NCI-H2107 (cell line): ENCODE measurements at places on chromosomes 7 and 10.

DNA sequence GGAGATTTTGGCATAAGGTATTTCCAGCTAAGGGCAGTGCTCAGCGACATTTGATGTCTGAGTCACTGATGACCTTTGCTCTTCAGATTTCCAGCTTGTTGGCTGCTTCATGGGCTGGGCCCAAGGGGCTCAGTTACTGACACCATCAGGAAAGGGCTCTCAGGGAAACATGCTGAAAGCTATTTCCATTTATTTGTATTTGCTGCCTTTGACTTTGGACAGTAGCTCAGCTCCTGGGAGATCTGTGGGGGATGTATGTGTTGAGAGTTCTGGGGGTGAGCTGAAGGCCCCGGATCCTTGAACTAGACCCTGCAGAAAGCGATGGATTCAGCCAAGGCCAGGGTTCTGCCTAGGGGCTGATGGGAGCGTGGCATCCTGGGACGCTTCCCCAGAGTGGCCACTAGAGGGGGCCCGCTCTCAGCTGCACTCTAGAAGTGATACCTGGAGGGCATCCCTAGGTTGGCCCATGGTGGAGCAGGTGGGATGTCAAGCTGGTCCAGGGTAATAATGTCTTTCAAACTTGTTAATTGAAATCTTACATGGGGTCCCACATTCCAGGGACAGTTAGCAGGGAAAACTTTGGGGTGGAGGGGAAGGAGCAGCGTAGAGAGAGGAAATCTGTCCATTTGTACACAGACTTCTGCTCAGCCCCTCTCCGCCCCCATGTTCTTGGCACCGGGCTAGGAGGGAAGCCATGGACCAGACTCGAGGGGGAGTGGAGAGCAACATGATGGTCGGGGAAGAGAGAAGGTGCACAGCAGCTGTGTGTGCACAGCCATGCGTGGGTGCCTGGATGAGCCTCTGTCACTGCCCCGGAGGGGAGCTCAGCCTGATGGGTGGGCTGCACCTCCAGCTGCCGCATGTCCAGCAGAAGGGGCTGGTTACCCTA lies 3.0 kb upstream of the BTBD16 start:
- no peak for DNase-seq

DNA sequence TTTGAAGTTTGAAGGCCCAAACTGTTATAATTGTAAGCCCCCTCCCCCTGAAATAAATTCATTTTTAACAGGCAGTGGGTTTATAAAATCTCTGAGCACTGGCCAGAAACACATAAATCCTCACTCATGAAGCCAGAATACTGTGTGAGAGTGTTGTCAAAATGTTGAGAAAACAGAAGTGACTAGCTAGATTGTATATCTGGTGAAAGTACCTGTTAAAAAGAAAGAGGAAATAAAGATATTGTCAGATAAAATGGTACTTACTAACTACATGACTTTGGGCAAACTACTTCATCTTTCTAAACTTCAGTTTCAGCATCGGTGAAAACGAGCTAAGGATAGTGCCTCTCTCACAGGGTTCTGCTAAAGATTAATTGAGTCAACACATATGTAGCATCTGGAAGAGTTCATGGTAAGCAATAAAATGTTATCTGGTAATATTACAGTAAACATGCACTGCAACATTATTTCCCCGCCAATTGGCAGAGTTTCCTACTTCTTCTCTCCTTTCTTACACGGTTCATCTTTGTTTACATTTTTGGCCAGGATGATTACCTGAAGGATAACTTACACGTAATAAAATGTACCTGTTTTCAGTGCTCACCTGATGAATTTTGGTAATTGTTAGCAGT lies 202.5 kb upstream of the CHRM2 start:
- no peak for DNase-seq

GRCh38 chr7:18558503-18558902 lies 63.0 kb downstream of the HDAC9 start:
- DNase-seq = no peak

DNA sequence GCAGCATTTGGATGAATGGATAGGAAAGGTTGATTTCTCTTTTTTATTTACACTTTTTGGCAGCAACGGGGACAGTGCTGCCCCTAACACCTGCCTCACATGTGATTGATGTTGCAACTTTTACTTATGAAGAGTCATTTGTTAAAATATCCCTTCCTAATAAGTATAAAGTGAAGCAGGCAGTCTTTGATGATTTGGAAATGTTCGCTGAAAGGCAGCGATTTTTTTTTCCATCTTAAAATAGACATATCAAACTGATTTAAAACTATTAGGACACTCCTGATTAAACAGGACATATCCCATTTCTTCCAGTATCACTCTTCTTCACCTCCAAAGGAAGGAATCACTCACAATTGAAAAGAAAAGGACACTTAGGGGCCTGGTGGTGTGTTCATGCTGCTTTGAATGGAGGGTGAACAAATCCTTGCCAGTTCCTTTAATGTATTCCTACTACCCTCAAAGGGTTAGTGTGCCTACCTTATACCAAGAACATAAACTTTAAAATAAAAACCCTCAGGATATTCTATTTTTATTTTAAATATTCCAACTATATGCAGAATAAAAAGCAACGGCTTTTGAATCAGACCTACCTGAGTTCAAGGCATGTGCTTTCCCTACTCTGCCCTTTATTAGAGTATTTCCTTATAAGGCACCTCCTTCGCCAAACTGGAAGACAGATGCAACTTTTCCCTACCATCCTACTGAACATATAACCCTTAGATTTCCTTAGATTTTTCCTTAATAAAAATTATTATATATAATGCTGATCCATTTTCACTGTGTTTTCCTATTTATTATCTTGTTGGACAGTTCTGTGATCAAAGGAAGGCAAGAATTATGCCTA lies 1.1 kb downstream of the ADK start:
- no peak for DNase-seq

- no peak for DNase-seq
Observed at GRCh38 chr10:87760195-87760905, 57.7 kb downstream of the ATAD1 start.

DNA sequence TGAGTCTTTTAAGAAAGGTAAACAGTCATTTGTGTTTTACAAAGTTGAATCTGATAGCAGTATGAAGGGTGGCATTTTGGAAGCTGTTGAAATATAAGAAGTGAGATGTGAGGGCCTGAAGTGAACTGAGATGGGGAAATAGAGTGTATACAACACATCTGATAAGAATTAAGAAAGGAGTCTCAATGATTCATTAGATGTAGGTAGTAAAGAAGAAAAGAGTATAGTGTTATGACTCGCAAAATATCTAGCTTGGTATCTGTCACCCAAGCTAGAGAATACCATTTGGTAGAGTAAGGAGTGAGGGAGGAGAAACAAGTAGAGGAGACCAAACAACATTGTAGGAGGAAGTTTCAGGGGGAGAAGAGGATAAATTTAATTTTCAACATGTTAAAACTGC lies 5.3 kb downstream of the PTPN12 start:
- no peak for DNase-seq

- no peak for DNase-seq
Observed at GRCh38 chr7:41699516-41699915, 3.4 kb downstream of the INHBA start.

GRCh38 chr7:51031216-51031615 lies 248.5 kb upstream of the GRB10 start:
- no peak for DNase-seq
